ENCODE measurements at places on chromosomes 1 and 21. TPM values are rescaled to one million over a fixed set of nuclear protein-coding genes. Genes with fewer than 3 reads are reported as not detected.

GRCh38 chr1:224404916-224405603 lies 29.5 kb downstream of the WDR26 start:
- H3K36me3 ChIP-seq, result peaks cover 55% of the 10 kb centered on the region
- H3K27ac ChIP-seq, result no peak overlapping the region
- H3K4me1 ChIP-seq, result peaks cover 28% of the 10 kb centered on the region
- no peak for DNase-seq

DNA sequence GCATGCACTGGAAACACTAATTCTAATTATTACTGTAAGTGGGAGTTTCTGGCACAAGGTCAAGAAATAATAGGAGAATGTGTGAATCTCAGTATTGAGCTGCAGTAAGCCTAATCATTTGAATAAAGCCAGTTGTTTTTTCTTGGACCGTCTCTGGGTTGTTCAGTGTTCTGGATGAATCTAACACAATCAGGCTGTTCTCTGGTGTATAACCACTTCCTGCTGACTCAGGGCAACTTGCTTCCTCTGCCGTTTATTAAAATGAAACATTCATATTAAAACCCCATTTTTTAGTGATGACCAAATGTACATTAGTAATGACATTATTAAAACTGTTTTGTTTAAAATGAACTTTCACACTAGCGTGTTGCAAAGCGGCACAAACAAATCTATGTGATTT lies 273.1 kb upstream of the SNX7 start:
- H3K27me3 ChIP-seq, result peaks cover 2% of the 10 kb centered on the region
- H3K4me1 ChIP-seq, result peaks cover 16% of the 10 kb centered on the region
- peak; percentile 68 for DNase-seq

DNA sequence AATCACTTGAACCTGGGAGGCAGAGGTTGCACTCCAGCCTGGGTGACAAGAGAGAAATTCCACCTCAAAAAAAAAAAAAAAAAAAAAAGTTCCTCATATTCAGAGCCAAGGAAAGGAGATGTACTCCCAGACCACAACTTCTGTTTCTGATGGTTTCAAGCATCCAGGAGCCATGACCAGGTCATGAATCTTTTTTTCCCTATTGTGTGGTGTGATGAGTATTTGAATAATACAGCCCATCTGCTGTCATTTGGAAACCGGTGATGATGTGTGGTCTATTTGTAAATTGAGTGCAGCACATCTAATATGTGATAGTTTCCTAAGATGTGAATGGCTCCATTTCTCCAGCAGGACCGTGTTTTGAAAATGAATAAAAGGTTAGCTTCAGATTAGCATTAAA lies 18.6 kb downstream of the PIK3CD start:
- no peak for DNase-seq
- no peak overlapping the region for H3K4me3 ChIP-seq
- H3K4me1 ChIP-seq, result peaks cover 37% of the 10 kb centered on the region
- peak overlapping the region; percentile 91 for H3K27ac ChIP-seq

- H3K4me3 ChIP-seq, result peak within 1 kb of the TSS; percentile 95
- H3K27ac ChIP-seq, result peak within 1 kb of the TSS; percentile 92
- peak; percentile 91 for DNase-seq
- H3K36me3 ChIP-seq, result peaks cover 54% of the 10 kb centered on the region
- peaks cover 55% of the 10 kb centered on the region for H3K4me1 ChIP-seq
These were observed at the start of gene IFI44 for GRCh38 chr1:78649628-78650027. IFI44 (plus strand) TSS chr1:78649831; CDS start chr1:78650196, 365 bp downstream.

DNA sequence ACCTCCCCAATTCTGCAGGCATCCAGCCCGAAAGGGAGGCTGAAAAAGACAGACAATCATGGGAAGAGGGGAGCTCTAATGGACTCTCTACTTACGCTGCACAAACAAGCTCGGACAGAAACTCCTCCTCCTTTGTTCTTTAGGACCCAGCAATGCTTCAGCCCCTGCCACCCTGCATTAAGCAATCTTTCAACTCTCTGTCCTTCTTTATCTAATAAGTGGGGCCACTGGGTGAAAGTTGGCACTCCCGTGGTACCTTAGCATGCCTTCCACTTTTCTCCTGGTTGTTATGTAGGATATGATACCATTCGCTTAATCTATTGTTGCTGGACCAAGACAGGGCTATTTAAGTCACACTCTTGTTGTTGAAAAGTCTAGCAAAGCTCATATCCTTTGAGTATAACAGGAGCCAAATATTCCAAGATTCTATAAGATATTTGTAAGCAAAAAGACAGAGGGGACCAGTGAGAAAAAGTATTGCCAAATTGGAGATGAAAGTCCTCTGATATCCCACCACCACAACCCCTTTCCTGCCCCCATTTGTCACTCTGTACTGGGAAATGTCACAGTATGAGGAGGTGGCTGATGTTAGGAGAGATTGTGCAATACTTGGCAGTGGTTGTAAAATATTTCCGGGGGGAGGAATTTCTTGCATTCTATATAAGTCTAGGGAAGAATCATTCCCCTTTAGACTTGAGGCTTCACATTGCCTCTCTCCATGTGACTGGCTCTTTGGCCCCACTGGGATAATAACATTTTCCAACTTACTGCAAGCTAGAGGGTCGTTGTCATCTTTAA lies 137.3 kb upstream of the GJB5 start:
- DNase-seq, result no peak
- no peak overlapping the region for H3K27ac ChIP-seq
- no peak overlapping the region for H3K4me3 ChIP-seq
- H3K36me3 ChIP-seq, result no peaks in the 10 kb centered on the region
- no peaks in the 10 kb centered on the region for H3K4me1 ChIP-seq

DNA sequence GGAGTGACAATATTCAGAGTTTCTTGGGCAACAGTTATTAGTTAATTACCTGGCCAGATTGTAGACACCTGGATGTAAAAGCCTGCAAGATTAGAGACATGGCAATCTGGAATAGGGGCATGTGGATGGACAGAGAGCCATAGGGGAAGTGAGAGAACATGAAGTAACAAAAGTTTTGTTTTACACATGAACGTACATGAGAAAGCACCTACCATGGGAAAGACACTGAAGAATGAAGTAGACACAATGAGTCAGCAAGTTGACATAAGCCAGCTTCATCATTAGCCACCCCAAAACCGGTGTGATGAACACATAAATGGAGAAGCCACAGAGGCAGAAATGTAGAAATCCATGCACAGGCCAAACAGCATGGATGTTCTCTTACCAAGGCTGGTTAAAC lies 462.1 kb upstream of the C1orf87 start:
- H3K27ac ChIP-seq, result no peak overlapping the region
- H3K27me3 ChIP-seq, result no peaks in the 10 kb centered on the region
- H3K4me1 ChIP-seq, result no peaks in the 10 kb centered on the region
- H3K36me3 ChIP-seq, result no peaks in the 10 kb centered on the region
- DNase-seq, result no peak

Gene REN
- total RNA-seq, result not detected

Gene COL16A1
- not detected for total RNA-seq

Gene TMEM50A
- total RNA-seq, result 94.1 TPM

Gene PDE4B
- 10.9 TPM for total RNA-seq

All from activated CD4-positive, alpha-beta T cell treated with anti-CD3 and anti-CD28 coated beads, Interleukin-2, amount 10 ng/mL, durations not matched to agents 24 days and 14 days (primary cell).